Adipocyte (in vitro differentiated cells): ENCODE measurements at places on chromosomes 12 and 14.

GRCh38 chr12:93079976-93080375 is 150.9 kb upstream of the EEA1 start:
- no peak for DNase-seq

- DNase-seq: no peak
Observed at GRCh38 chr12:53638057-53638456, 11.9 kb upstream of the ATF7 start.

DNA sequence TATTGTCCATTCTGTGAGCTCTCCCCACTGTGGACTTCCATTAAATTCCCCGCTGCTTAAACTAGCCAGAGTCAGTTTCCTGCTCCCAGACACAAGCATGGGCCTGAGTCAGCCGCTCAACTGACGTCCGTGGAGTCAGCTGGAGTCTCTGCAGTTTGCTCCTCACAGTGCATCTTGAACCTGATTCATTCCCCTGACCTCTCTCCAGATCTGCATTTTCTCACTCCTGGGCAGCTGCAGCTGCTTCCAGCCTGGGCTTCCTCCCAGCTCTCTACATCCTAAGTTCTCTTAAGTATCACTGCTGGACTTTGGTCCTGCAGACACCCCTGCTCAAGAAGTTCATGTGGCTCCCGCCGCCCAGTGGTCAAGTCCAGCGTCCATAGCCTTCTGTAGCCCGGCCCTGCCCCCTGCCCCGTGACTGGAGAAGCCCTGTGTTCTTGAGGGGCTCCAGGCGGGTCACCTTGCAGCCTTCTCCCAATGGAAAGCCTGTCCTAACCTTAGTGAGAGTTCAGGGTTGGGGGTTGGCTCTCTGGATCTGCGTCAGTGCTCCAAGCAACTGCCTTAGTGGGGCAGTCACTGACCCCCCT is 20.0 kb downstream of the NFKBIA start:
- peak; percentile 81 for DNase-seq

- DNase-seq: peak; percentile 75
Observed at GRCh38 chr12:53695152-53696145, 19.6 kb upstream of the ATP5MC2 start.

DNA sequence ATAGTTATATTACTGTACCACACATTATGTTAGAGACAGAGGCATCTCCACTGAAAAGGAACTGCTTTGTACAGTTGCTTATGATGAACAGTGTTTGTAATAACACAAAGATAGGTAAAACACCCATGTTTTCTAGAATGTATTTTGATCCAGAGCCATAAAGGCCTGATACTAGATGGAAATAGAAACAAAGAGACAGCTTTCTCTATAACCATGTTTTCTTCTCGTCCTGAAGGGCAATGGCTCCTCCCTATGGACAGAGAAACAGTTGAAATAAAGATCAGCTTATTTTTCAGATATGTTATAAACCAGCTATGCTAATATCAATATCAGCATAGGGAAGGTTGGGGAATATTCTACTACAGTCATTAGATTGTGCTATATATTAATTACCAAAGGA is 109.2 kb downstream of the ATXN7L3B start:
- DNase-seq: peak; percentile 38

GRCh38 chr12:45612044-45612794 is 117.3 kb upstream of the ARID2 start:
- DNase-seq: peak; percentile 5

DNA sequence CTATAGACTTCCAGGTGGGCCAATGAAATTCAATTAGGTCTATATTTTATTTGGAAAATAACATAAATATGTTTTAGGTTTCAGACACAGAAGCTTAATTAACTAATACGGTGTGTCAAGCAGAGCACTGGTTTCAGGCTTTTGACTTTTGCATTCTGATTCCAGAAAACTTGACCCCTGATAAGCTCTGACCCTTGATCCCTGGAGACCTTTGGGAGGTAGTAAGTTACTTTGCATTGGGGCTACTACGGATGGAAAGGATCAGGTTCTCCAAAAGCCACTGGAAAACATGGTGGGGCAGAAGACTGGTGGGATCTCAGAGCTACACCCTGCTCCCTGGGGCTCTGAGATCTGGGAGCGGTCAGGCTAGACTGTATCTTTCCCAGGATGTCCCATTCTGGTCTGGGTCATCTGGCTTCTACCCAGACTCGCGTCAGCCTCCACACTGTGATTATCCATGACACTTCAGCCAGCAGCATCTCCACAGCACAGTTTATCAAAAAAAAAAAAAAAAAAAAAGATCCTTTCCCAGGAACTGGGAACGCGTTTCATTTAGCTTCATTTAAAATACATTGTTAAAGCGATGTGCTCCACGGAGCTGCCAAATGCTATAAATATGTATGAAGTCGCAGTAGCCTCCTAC is 17.8 kb upstream of the EMP1 start:
- no peak for DNase-seq

GRCh38 chr12:80015660-80016059 is 80.8 kb upstream of the PPP1R12A start:
- DNase-seq: no peak

- peak; percentile 92 for DNase-seq
Observed at GRCh38 chr12:57836442-57837375, 9.8 kb downstream of the CTDSP2 start.

DNA sequence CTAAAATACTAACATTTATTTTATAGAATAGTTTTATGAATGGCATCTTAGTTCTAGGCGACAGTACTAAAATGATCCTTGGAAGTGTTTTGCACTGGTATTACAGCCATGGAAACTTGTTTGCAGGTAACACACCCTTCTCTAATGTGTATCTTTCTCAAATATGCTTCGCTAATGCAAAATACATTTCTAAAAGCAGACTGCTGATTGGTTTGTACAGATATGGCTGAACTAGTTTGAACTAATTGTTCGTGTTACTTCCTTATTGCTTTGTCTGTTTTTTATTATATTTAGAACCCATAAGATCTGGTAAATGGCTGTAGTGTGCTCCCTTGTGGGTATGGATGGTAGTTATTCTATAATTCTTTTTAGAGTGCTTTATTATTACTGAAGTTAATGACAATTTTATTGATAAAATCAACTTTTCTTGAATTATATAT is 53.0 kb downstream of the ATF7IP start:
- DNase-seq: peak; percentile 63

DNA sequence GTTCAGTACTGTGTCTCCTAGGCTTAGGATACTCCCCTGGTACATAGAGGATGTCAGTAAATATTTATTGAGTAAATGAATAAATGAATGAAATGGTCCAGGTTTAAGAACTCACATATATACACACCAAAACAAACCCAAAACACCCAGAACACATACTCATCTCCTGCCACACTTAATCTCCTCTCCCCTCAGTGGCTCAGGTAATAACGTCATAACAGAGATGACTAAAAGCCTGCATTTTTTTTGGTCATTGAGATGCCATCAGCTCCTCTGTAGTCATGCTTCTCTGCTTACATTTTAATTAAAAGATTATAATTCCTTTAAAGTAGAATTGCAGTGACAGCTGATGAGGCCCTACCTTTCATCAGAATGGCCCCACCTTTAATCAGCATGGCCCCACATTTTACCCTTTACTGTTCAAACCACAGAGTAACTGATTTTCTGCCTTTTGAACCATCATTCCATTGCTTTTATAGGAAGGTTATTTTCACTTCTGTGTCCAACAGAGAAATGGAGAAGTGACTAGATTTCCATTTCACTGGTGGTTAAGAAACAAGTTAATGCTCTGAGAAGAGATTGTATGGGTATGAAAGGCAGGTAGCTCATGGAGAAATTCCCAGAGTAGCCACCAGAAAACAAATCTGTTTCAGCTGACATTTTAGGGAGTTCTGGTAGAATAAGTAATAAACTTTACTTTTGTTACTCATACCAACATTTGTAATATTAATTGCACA is 193.4 kb upstream of the ATP2B1 start:
- DNase-seq: no peak

GRCh38 chr12:128978067-128978466 is 124.8 kb downstream of the GLT1D1 start:
- DNase-seq: no peak

DNA sequence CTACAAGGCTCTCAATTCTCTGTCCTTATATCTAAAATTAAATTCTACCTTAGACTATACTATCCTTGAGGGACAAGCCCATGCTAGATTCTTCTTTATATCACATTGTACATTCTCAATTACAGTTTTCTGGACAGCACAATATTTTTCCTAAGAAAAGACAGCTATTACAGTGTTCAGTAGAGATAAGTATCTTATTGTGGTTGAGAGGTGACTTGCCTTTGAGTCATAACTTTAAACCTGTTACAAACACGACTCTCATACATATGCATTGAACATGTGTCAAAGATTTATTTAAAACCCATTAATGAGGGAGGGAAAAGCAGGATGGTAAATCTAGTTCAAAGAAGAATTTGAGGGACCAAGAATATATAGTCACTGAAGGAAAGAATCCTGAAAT is 61.1 kb downstream of the TPH2 start:
- no peak for DNase-seq

DNA sequence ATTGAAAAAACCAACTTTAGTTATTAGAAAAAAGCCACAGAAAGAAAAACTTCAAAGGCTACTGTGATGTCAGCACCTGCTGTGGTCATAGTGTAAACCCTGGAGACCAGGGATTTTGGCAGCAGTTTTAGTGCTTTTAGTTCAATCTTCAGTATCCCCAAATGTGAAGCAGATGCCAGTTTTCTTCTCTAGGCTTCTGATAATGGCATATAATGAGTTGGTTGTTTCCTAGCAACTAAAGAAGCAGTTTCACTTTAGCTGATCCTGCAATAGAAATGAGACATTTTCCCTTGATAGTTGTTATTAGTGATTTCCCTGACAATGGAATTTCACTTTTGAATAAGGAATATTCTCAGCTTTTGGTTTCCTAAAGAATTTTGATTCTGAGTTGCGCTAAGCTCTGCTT is 131.2 kb downstream of the NUBPL start:
- peak; percentile 62 for DNase-seq

GRCh38 chr14:105488781-105489541 is 2.1 kb upstream of the TEDC1 start:
- DNase-seq: no peak

- DNase-seq: no peak
Observed at GRCh38 chr14:24990050-24990449, 59.9 kb downstream of the STXBP6 start.

- no peak for DNase-seq
Observed at GRCh38 chr14:68690089-68690958, 102.5 kb downstream of the ZFP36L1 start.

DNA sequence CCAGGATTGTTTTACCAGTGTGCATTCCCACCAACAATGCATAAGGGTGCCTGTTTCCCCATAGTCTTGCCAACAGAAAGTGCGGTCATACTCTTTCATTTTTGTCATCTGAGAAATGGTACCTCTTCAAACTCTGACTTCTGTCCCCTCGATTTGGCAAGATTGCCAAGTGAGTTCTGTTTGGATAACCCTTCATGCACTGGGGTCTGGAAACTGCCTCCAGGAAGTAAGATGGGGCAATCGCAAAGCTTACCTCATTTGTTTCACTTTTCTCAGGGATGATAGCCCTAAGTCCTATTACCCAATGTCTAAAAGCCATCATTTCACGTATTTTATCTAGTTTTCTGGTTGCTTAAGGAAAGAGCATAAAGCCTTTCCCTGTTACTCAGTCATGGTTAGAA is 28.6 kb upstream of the NR1H4 start:
- DNase-seq: no peak

DNA sequence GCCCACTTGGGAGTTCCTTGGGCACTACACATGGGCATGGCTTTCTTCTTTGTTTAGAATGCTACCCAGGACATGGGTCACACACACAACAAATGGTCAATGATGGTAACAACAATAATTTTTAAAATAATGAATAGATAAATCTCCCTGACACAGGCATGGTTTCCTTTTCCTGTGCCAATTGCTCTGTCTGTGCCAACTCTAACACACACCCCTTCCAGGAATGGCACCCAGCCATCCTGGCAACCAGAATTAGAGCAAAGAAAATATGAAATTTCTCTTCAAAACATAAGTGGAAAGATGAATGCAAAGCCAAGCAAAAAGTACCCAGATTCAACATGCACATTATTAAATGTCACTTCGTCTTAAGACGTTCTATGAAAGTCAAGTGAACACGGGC is 104.9 kb upstream of the SOX5 start:
- DNase-seq: no peak

GRCh38 chr12:50787618-50788017 is 23.7 kb downstream of the ATF1 start:
- DNase-seq: no peak

DNA sequence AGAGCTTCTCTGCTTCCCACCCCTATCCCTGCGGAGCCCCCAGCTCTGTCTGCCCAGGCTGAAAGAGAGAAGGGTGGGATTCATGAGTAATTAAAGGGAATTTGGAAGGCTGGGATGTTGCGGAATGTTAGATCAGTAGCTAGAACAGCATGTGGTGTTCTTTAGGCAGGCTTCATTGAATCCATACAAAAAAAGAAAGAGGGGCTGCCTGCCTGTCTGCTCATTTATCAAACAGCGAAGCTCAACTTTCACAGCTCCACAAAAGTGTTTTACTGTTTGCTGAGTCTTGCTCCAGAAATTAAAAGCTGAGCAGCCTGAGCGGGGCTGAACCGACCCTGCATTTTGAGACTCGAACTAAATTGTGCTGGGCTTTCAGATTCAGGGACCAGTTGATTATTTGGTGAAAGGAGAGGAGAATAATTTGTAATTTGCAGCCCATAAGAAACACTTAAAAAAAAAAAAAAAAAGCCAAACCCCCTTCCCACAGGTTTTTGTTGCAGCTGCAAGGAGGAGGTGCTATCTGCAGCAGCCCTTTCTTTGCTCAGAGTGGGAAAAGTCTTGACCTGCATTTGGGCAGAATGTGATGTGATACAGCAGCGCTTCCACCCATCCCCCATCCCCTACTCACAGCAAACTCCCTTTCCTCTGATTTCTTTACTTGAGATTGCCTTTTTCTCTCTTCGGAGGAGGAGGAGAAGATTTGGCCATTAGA is 89.7 kb downstream of the RFX4 start:
- DNase-seq: no peak

GRCh38 chr12:84638811-84639368 is 273.7 kb downstream of the SLC6A15 start:
- peak; percentile 67 for DNase-seq

- DNase-seq: peak; percentile 72
Observed at GRCh38 chr12:53989227-53990113, 4.5 kb downstream of the HOXC10 start.

GRCh38 chr14:31855262-31855661 is 221.8 kb upstream of the ARHGAP5 start:
- DNase-seq: no peak

DNA sequence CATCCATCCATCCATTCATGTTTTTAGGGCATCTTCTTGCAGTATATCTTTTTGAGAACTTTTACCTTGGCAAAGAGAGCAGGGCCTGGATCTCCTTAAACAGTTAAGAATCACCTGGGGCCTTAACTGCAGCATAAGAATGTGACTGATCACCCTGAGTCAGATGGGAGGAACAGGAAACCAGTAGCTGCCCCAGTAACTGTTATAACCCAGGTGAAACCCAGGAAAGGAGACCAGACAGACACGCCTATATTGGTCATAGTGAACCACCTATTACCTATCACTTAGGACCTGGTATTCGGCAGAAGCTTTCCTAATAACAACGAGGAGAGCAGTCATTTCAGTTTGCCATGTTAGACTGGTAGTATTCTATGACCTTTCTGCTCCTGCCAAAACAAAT is 43.4 kb upstream of the NR2C1 start:
- DNase-seq: no peak

- no peak for DNase-seq
Observed at GRCh38 chr14:98321841-98322240, 950.2 kb downstream of the BCL11B start.
